ENCODE measurements at places on chromosomes 13 and 19. TPM values are rescaled to one million over a fixed set of nuclear protein-coding genes. Genes with fewer than 3 reads are reported as not detected.

FBXO27 gene
- total RNA-seq, result 0.82 TPM

TPTE2 gene
- total RNA-seq, result not detected

KLHL1 gene
- total RNA-seq, result not detected

MBD3L3 gene
- not detected for total RNA-seq

UGGT2 gene
- total RNA-seq, result not detected

STOML3 gene
- not detected for total RNA-seq

KLC3 gene
- total RNA-seq, result not detected

CASP14 gene
- not detected for total RNA-seq

KLK12 gene
- total RNA-seq, result not detected

CBLC gene
- not detected for total RNA-seq

KLK5 gene
- not detected for total RNA-seq

TEX101 gene
- total RNA-seq, result not detected

ZNF563 gene
- 3.5 TPM for total RNA-seq

CELF5 gene
- 0.13 TPM for total RNA-seq

PRODH2 gene
- not detected for total RNA-seq

SPRYD7 gene
- 9.6 TPM for total RNA-seq

RNF225 gene
- total RNA-seq, result 0.99 TPM

ZNF154 gene
- 5.0 TPM for total RNA-seq

GJB2 gene
- 17.0 TPM for total RNA-seq

All from activated CD8-positive, alpha-beta memory T cell treated with anti-CD3 and anti-CD28 coated beads for 36 hours (primary cell).